ENCODE measurements at places on chromosomes 13 and 19.

- DNase-seq: no peak
These were observed 109.5 kb downstream of the DNAJC15 start for GRCh38 chr13:43132911-43133310.

- no peak for DNase-seq
These were observed 57.9 kb downstream of the GADD45B start for GRCh38 chr19:2533686-2534422.

- no peak for DNase-seq
These were observed 74.0 kb downstream of the DHRS12 start for GRCh38 chr13:51729866-51730553.

DNA sequence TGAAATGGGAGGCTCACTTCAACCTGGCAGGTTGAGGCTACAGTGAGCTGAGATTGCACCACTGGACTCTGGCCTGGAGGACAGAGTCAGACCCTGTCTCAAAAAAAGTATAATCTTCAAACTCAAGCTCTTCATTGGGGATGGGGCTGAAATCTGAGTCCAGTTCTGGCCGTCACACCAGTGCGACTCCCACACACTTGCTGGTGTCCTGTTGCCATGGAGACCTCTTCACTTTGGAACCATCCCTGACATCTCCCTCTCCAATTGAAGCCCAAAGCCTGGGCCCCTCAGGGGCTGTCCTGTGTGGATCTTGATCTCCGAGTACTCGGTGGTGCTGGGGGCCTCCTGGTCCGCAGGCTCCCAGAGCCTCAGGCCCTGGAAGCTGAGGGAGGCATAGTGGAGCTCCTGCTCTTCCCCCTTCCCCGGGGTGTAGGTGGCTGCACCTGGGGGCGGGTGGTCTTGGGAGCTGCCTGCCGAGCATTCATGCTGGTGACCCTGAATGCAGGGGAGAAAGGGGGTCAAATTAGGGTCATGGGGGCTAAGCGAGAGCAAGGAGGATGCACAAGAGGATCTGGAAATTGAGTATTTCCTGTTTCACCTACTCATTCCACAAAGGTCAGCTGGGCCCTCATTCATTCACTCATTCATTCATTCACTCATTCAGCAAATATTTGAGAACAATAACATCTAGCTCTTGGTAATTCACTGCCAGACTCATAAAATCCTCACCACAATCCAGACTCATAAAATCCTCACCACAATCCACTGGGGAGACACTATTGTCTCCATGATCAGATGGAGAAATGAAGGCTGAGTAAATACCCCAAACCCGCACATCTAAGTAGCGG is 11.0 kb downstream of the SIGLEC11 start:
- DNase-seq: no peak

DNA sequence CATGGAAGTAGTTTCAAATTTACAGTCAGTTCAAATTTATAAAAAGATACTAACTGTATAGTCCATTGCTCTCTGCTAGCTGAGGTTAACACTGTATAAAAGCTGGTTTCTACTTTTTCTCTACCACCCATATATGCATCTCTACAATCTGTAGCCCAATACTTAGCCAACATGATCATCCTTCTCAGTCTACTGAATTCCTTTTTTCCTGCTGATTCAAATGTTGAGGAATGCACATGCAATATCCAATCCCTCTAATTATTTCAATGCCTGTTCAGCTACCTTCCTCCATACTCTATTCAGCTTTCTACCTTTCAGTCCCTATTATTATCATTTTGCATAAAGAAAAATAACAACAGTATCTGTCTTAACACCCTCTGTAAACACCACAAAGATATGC is 15.6 kb downstream of the KPNA3 start:
- DNase-seq: no peak

DNA sequence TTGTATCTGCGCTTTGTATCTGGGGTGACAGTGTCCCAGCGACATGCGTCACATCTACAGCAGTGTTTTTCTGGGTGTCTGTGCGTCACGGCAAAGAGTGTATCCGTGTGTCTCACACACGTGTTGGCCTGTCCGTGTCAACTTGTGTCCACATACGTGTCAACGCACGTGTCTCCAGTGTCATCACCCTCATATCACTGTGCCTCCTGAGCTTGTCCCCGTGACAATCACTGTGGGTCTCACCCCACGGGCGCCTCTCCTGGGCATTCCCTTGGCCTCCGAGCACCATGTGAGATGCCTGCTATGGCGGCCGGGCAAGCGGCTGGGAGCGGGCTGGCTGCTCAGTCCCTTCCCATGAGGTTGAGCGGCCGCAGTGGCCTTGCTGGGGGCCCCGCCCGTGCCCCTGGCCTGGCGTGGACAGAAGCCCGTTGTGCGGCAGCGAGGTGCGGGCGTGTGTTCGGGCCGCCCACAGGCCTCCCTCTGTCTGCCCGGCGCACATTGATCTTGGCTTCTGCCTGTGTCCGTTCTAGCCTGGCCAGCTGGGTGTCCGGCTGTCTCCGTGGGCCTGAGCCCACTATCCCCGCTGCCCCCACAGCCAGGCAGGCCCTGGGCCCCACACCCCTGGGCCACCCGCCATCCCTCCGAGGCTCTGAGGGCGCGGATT is 6.4 kb downstream of the NFIX start:
- DNase-seq: no peak

GRCh38 chr13:85993567-85993966 is 194.3 kb upstream of the SLITRK6 start:
- DNase-seq: no peak
